KG1 (cell line): ENCODE measurements at places on chromosomes 3 and 15.

DNA sequence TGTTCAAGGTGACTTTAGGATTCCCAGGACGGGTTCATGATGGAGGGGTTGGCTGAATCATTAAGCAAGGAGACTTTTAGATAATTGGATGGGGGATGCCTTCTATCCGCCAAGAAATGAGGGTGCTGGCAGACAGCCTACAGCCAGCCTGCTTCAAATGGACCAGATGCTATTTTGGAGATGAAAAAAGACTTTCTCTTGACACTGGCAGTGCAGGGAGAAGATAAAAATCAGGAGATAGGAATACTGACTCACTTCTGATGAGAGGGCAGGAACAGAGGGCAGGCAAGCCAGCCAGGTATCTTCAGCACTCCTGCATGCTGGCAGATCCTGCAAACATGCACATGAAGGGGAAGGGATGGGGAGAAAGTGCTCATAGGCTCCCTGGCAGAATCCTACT, 7.7 kb upstream of the SYN2 start:
- DNase-seq, result no peak

- no peak for DNase-seq
These were observed 15.8 kb downstream of the RBP1 start for GRCh38 chr3:139523718-139524117.

GRCh38 chr15:51375966-51376640, 34.6 kb downstream of the GLDN start:
- no peak for DNase-seq

- no peak for DNase-seq
These were observed 411.7 kb downstream of the MAGI1 start for GRCh38 chr3:65627062-65627461.

GRCh38 chr3:197507081-197507480, 48.7 kb downstream of the BDH1 start:
- no peak for DNase-seq

DNA sequence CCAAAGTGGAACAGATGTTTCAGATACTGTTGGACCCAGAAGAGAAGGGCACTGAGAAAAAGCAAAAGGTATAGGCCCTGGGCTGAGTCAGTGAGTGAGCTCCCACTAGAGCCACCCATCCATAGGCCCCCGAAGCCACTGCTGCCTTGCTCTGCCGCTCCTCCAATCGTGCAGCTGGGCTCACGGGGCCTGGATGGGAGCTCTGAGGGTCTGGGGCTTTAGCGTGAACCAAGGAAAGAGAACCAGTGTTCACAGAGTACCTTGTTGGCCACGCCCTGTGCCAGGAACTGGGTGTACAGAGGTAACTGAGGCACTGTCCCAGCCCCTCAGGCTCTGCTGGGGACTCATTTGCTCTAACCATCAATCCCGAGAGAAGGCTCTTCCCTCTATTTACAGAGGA, 4.7 kb downstream of the UNC45A start:
- DNase-seq, result no peak

GRCh38 chr15:63887630-63888029, 53.9 kb upstream of the HERC1 start:
- no peak for DNase-seq

DNA sequence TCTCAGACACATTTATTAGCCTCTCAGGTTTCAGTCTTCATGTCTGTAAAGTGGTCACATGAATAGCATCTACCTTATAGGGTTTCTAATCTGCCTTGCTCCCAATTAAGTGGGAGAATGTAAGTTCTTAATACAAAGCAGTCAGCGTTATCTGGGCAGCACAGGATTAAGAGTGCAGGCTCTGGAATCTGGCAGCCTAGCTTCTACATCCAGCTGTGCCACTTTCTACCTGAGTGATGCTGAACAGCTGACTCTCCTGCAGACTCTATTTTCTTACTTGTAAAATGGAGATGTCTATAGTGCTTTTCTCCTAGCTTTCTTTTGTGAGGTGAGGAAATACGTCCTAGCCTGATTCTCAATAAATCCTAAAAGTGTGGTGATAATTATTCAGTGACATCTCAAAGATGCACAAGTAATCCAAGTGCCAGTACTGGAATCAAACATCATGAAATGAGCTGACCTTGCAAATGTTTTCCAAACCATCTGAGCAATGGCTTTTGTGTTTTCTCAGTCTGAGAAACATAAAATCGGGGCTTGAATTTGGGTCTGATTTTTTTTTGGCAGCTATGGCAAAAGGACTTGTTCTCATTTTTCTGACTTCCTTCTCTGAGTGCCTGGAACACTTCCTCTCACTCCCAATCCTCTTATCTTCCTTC, 232.2 kb upstream of the FEZF2 start:
- no peak for DNase-seq

- no peak for DNase-seq
These were observed at the start of gene KBTBD13 for GRCh38 chr15:65076486-65077290. TSS of gene KBTBD13 (plus strand) at chr15:65076746. CDS start at chr15:65076816, 70 bp downstream.

DNA sequence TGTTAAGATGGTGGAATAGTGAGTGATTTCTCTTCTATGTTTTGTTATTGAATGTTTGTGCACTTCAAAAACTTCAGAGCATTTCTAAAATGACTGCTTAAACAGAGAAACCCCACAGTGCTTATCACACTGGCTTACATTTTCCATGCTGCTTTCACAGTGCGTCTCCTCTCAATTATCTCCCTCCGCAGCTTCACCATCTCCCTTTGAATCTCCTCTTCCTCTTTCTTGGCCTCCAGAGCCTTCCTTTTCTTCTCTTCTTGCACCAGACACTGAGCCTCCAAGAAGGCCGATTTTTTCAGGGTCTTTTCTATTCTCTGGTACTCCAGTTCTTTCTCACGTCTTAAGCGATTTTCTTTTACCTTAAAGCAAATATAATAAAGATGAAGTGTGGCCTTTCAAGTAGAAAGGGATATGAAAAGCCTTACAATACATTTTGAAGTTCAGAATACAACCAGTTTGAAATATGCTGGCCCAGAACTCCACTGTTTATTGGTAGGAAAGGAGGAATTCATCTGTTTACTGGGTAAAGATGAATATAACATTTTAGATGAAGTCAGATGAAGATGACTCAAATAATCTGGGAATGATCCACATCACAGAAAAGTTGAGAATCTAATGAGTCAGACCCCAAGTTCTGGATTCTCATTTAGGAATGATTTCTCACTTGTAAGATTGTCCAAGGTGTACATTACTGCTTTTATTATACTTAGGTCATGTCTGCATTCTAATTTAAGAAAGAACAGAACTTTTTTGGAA, 21.4 kb downstream of the CCDC191 start:
- DNase-seq, result no peak

GRCh38 chr15:70770863-70771262, 7.5 kb upstream of the UACA start:
- DNase-seq, result no peak

DNA sequence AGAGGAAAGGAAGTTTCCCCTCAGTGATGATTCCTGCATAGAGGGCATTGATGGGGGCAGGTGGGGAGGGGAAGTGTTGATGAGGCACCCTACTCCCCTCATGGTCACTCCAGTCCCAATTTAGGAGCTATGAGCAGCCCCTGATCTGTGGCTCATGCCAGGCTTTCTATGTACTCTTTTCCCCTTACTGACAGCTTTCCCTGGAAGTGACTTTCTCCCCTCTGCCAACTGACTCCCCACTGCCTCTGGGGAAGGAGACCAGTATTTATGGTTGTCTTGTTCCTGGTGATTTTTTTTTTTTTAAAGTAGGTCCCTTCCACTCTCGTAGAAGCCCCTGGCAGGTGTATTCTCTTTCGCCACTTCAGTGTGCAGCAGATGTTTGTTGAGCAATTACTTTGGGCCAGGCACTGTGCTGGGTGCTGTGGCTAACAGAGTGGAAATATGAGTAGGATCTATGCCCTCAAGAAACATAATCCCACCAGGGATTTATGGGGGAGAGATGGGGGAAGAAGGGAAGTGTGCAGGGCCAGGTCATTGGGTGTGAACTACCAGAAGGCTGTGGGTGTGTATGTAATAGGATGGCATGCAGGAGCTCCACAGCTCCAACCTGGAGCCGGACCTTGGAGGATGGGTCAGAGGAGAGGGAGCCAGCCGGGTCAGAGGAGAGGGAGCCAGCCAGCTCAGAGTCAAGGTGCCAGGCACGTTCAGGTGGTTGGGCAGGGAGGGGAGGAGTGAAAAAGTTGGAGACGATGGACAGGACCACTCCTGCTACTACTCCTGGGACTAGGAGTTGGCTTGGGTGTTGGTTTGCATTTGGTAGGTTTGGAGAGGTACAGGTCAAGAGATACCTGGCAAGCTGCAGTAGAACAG, 3.5 kb downstream of the SMAD6 start:
- no peak for DNase-seq

DNA sequence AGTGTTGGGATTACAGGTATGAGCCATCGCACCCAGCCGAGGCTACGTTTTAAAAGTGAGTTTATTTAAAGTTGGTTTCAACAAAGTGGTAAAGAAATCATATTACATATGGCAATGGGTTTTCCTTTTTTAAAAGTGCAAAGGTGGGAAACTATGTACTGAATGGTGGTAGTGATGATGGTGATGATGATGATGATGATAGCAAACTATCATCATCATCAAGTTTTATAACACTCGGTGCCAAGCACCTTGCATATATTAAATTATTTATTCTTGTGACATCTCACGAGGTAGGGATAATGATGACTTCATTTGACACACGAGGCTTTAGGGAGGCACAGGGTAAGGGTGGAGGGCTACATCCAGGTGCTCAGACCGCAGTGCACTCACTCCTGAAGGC, 64.3 kb downstream of the BDH1 start:
- no peak for DNase-seq

- DNase-seq, result no peak
These were observed 3.8 kb upstream of the GABRR3 start for GRCh38 chr3:98038876-98039275.

- no peak for DNase-seq
These were observed 56.2 kb upstream of the TOPAZ1 start for GRCh38 chr3:44185396-44185915.

- DNase-seq, result no peak
These were observed 150.2 kb downstream of the GSK3B start for GRCh38 chr3:119944091-119944490.

DNA sequence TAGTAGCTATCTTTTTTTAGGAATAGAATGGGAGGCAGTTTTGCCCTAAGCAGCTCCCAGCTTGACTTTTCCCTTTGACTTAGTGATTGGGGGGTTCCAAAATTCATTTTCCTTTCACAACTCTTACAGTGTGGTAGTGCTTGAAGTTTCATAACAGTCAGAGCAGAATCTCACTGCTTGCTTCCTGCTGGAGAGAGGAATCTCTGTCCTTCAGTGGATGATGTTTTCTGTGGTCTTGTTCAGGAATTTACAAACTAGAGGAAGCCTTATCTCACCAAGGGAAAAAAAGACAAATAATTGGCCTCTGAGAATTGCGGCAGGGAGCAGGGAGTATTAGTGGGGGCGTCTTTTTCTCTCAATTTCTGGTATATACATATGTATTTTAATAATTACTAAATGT, 326.6 kb upstream of the C2CD4B start:
- DNase-seq, result no peak

- DNase-seq, result no peak
These were observed 19.5 kb upstream of the LAMP3 start for GRCh38 chr3:183182073-183182472.

- no peak for DNase-seq
These were observed 24.1 kb downstream of the ACAD9 start for GRCh38 chr3:128903501-128903900.

GRCh38 chr15:98941595-98942255, 65.9 kb downstream of the PGPEP1L start:
- no peak for DNase-seq

DNA sequence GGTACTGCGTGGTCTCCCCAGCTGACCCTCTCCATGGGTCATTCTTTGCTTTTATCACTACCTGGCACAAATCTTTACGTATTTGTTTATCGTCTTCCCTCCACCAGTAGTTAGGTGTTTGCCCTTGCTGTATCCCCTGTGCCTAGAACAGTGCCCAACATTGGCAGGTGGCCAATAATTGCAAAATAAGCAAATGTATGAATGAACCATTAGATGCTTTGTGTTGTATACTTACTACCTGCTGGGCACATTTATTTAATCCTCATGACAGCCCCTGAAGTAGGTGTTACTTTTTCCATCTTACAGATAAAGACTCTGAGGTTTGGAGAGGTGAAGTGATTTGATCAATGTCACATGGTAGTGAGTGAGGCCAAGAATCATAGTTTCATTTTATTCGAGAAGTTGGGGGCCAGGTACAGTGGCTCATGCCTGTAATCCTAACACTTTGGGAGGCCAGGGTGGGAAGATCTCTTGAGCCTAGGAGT, 2.0 kb upstream of the TWF2 start:
- DNase-seq, result no peak

- no peak for DNase-seq
These were observed 13.9 kb downstream of the NUP210 start for GRCh38 chr3:13406190-13406589.

GRCh38 chr3:193021506-193022010, 103.9 kb upstream of the MB21D2 start:
- DNase-seq, result no peak

DNA sequence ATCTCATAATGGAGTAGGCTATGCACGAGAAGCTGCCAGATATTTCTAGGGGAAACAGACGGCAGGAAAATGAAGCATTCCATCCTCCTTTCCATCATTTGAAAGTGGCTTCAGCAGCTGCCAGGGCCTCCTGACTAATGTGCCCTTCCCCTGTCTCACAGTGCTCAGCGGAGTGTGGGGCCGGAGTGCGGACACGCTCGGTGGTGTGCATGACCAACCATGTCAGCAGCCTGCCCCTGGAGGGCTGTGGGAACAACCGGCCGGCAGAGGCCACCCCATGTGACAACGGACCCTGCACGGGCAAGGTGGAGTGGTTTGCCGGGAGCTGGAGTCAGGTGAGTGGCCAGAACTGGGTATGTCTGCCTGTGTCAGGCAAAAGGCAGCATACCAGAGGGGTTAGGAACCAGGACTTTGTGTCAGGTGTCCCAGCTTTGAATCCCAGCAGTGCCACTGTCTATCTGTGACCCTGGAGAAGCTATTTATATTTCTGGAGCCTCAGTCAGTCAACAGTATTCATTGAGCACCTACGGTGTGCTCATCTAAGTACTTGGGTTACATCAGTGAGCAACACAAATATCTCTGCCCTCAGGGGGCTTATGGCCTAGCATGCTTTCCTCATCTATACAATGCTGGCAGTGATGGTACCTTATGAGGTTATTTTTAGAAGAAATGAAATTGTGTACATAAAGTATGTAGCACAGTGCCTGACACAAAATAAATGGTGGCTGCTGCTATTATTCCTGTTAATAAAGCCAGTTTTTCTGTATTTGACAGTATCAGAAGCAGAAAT, 52.4 kb upstream of the NR2E3 start:
- no peak for DNase-seq

- DNase-seq, result no peak
These were observed 102.4 kb upstream of the SLC6A11 start for GRCh38 chr3:10713656-10714055.

DNA sequence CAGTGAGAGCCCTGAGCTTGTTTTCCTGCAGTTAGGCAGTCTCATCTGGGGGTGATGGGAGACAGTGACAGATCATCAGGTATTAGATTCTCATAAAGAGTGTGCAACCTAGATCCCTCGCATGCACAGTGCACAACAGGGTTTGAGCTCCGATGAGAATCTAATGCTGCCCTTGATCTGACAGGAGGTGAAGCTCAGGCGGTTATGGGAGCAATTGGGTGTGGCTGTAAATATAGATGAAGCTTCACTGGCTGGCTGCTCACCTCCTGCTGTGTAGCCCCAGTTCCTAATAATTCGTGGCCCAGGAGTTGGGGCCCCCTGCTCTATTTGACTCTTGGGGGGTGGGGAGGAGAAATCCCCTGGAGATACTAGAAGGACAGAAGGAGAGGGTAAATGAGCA, 309.4 kb upstream of the STT3B start:
- no peak for DNase-seq
